ENCODE measurements at places on chromosomes 1 and 21.

- DNase-seq, result peak; percentile 26
These were observed 61.4 kb upstream of the LRRN2 start for GRCh38 chr1:204746838-204747442.

GRCh38 chr1:188325211-188325610 is 1496.5 kb downstream of the PLA2G4A start:
- DNase-seq, result no peak

DNA sequence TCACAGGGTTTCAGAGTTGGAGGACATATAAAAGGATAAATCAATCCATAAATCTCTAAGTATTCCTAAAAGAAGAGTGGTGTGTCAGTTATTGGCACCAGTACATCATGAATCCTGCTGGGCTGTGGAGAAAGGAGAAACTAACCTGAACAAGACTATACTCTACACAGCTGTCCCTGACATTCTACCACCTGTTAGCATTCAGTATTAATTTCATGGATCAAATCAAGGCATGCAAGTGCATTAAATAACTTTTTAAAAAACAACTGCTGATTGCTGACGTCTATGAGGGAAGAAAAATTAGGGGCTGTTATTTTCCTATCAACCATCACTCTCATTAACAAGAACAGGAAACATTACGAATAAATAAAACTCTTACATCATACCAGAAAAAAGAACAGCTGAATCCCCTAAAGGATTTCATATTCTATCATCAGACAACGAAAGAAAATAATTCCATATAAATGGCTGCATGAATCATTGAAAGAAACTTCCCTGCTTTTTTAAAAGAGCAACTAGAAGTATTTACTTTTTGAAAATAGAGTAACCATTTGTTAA is 121.7 kb downstream of the ATF6 start:
- no peak for DNase-seq

GRCh38 chr1:150552128-150552910 is 3.1 kb downstream of the ADAMTSL4 start:
- peak; percentile 84 for DNase-seq

GRCh38 chr21:39020751-39021477 is 162.3 kb downstream of the PSMG1 start:
- no peak for DNase-seq
